Progenitor cell of endocrine pancreas (in vitro differentiated cells): ENCODE measurements at places on chromosomes 13 and 19. TPM values are rescaled to one million over a fixed set of nuclear protein-coding genes. Genes with fewer than 3 reads are reported as not detected.

Gene CYP4F11
- total RNA-seq: not detected in 2 replicates

Gene LRP3
- 50.1 and 51.2 TPM in 2 replicates for total RNA-seq

Gene GPI
- 147 and 150 TPM in 2 replicates for total RNA-seq

Gene URAD
- not detected in 2 replicates for total RNA-seq

Gene CKM
- total RNA-seq: not detected in 2 replicates

Gene MCF2L
- 82.6 and 90.0 TPM in 2 replicates for total RNA-seq

Gene ZNF708
- total RNA-seq: 35.1 and 38.5 TPM in 2 replicates

Gene CYP2A7
- total RNA-seq: not detected in 2 replicates

GRCh38 chr19:43799502-43800142, 2.6 kb downstream of the LYPD5 start:
- H3K27me3 ChIP-seq: peaks cover 90% of the 10 kb centered on the region
- H3K27ac ChIP-seq: no peak overlapping the region
- no peak for DNase-seq
- no peaks in the 10 kb centered on the region for H3K36me3 ChIP-seq
- peak overlapping the region; percentile 60 for H3K4me3 ChIP-seq

GRCh38 chr13:44542361-44542760, 33.8 kb downstream of the TSC22D1 start:
- H3K4me1 ChIP-seq: peaks cover 20% of the 10 kb centered on the region
- H3K36me3 ChIP-seq: peaks cover 8% of the 10 kb centered on the region
- H3K27ac ChIP-seq: no peak overlapping the region
- H3K4me3 ChIP-seq: no peak overlapping the region
- H3K27me3 ChIP-seq: no peaks in the 10 kb centered on the region

DNA sequence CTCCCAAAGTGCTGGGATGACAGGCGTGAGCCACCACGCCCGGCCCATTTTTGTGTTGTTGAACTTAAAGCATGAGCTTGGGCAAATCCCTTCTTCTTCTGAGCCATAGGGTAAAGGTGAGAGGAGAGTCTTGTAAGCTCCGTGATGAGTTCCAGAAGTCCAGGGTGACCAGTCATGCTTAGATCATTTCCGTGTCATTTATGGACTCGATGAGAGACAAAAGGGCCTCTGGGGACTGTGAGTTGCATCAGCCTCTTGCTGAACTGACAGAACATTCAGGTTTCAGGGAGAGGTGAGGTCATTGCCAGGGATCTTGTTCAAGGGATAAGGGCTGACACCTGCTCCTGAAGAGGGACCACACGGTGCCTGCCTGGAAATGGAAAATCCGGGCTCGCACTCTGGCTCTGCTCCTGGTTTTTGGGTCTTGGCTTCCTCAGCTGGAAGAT, 53.6 kb downstream of the GADD45B start:
- no peak overlapping the region for H3K27ac ChIP-seq
- H3K4me3 ChIP-seq: no peak overlapping the region
- H3K36me3 ChIP-seq: peaks cover 2% of the 10 kb centered on the region
- H3K27me3 ChIP-seq: no peaks in the 10 kb centered on the region
- DNase-seq: no peak

DNA sequence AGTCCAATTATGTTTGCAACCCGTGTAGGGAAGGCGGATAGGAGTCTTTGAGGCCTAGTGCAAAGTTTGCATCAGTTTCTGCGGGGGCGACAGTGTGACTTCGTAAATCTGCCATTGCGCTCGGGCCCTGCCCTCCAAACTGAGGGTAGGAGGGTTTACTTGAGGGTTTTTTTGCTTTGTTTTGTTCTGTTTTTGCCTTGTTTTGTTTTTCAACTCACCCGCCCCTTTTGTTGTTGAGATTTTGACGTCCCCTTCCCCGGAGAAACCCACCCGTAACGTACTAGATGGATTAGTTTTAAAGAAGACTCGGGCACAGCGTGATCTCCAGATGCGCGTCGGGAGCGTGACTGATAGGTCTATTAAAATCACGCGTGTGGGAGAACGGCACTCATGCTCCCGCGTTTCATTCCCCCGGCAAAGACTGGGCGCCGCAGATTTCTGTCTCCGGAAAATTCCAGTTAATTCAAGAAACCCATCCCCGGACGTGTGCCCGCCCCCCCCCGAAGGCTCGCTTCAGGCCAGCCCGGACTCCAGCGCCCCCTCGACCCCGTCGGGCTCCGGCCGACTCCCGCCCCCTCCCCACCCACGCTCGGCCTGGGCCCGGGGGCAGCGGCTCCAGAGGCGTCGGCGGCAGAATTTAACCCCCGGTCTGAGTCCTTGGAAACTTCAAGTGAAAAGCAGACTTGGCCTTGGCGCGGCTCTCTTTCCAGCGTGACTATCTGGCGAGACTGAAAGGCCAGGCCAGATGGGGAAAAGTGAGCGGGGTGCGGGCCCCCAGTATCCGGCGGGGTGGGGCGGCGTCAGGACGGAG, 5.0 kb downstream of the SOX1 start:
- H3K27ac ChIP-seq: peak overlapping the region; percentile 47
- peak overlapping the region; percentile 37 for H3K4me3 ChIP-seq
- peaks cover 1% of the 10 kb centered on the region for H3K4me1 ChIP-seq
- no peaks in the 10 kb centered on the region for H3K36me3 ChIP-seq
- H3K27me3 ChIP-seq: peaks cover 71% of the 10 kb centered on the region
- no peak for DNase-seq

- no peak overlapping the region for H3K27ac ChIP-seq
- no peak for DNase-seq
- peaks cover 69% of the 10 kb centered on the region for H3K36me3 ChIP-seq
- no peaks in the 10 kb centered on the region for H3K27me3 ChIP-seq
- no peak overlapping the region for H3K4me3 ChIP-seq
Measured at GRCh38 chr19:12194827-12195731, 32.2 kb downstream of the ZNF136 start.

DNA sequence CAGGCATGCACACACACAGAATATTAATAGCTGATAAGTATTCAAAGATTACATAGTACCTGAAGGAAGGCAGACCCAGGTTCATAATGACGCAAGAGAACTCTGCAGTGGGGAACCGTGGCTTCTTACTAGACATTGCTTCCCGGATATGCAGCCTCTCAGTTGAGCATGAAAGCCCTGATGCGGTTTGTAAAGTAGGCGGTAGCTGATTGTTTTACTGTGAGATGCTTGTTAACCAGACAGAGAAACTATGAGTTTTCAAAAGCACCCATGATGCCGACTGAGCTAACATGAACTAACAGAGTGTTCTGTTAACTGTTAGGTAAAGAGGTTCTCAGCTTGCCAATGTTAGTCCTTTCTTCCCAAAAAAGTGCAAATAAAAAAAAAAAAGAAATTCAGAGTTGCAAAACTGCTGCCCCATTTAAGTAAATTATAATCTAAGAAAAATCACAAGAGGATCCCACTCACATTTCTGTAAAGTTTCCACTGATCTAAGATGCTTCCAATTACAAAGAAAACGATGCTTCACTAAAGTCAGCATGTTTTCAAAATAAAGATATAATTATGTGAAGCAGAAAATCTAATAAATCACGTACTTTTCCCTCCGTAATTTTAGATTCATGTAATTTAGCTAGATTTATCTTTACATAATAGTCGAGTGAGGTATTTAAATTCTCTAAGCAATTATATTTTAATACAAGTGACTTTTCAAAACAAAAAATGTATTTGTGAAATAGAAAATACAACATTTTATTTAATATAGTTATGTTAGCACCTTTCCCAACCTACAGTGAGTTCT, 2.2 kb downstream of the FLT1 start:
- H3K27me3 ChIP-seq: peaks cover 85% of the 10 kb centered on the region
- no peak for DNase-seq
- no peaks in the 10 kb centered on the region for H3K36me3 ChIP-seq

- no peak for DNase-seq
- no peak overlapping the region for H3K4me3 ChIP-seq
- H3K36me3 ChIP-seq: no peaks in the 10 kb centered on the region
- peaks cover 2% of the 10 kb centered on the region for H3K4me1 ChIP-seq
- H3K27me3 ChIP-seq: peaks cover 50% of the 10 kb centered on the region
Measured at GRCh38 chr13:92873029-92873428, 353.6 kb upstream of the GPC6 start.

DNA sequence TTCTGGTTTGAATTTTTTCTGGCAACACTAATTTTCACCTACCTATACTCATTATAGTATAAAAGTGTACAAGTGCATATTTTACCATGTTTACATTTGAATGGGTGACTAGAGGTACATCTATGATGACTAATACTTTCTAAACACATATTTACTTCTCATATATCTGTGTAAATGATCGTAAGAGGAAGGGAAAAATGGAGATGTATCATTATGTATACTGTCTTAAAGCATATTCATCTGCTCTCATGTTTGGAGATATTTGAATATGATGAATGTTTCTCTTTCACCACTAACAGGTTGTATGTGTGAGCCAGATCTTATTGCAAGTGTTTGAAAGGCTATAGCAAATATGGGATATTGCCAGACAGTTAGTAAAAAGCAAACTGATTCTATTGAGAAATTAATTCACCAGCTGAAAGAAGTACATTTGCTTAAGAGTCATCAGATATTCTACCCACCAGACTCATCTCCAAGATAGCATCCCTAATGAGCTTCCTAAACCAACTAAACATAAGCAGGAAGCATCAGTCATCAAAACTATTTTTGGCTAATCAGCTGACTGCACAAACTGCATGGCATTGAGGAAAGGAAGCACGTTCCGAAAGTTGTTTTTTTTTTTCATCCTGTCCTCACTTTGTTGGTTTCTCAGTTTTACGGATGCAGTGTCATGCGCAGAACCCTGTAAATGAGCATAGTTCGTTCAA, 738.2 kb downstream of the GPC5 start:
- DNase-seq: no peak
- peaks cover 3% of the 10 kb centered on the region for H3K27me3 ChIP-seq
- H3K4me3 ChIP-seq: no peak overlapping the region
- H3K4me1 ChIP-seq: peaks cover 2% of the 10 kb centered on the region
- H3K27ac ChIP-seq: no peak overlapping the region
- no peaks in the 10 kb centered on the region for H3K36me3 ChIP-seq

DNA sequence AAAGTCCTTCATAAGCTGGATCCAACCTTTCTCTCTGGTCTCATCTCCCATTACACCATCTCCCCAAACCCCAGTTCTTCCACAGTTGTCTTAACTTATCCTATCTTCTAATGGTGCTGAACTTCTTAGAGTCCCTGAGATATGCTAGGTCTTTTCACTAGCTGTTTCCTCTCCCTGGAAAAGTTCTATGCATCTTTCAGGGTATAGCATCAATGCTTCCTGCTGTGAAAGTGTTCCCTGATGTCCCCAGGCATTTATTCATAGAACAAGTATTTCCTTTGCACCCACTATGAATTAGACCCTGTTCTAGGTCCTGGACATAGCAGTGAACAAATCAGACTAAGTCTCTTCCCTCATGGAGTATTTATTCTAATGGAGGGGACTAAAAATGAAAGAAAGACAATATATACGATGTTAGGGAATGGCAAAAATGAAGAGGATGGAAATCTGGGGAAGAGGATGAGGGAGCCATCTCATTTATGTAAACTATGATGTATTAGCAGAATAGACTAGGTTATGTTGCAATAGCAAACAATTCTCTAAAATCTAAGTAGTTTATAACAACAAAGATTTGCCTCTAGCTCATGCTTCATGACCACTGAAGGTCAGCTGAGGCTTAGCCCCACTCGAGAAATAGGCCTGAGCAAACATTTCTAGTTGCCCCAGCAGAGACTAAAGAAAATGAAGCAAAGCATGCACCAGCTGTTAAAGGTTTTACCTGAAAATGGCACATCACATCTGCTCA, 120.0 kb downstream of the CYSLTR2 start:
- no peaks in the 10 kb centered on the region for H3K27me3 ChIP-seq
- H3K4me3 ChIP-seq: no peak overlapping the region
- no peak for DNase-seq
- no peak overlapping the region for H3K27ac ChIP-seq
- peaks cover 3% of the 10 kb centered on the region for H3K36me3 ChIP-seq

DNA sequence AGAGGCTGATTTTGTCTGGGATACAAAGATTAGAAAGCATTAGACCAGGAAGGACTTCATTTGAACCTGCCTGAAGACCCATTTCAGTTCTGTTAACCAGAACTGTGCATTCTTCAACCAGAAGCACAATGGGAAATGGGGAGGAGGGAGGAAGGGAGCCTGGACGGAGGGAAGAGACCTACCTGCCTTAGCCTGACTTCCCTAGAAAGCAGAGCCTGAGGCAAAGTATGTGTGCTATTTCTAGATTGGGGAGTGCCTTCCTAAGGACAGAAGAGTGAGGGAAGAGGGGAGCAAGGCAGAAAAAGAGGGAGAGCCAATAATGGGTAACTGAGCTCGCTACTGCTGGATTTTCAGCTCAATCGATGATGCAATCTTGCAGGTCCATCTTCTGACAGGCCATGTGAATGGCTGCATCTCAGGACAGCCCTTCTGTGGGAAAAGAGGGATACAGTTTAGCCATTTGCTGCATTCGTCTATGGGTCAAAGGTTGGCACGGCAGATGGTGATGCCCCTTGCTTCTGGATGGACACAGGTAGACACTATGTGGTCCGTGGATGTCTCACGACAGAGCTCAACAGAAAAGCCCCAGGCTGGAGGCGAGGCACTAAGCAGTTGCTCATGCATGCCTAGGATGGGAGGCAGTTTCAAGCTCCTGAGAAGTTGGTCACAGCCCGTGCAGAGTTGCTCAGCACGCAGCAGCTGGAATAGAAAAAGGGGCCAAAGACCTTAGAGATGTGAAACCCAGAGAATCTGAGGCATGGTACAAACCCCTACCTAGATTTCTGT, 78.8 kb upstream of the UBL3 start:
- no peaks in the 10 kb centered on the region for H3K36me3 ChIP-seq
- H3K27me3 ChIP-seq: no peaks in the 10 kb centered on the region
- H3K4me1 ChIP-seq: peaks cover 20% of the 10 kb centered on the region
- H3K4me3 ChIP-seq: no peak overlapping the region

- no peak overlapping the region for H3K4me3 ChIP-seq
- H3K27ac ChIP-seq: no peak overlapping the region
- H3K36me3 ChIP-seq: no peaks in the 10 kb centered on the region
- peaks cover 23% of the 10 kb centered on the region for H3K27me3 ChIP-seq
- H3K4me1 ChIP-seq: no peaks in the 10 kb centered on the region
Measured at GRCh38 chr13:25421612-25422011, 49.8 kb downstream of the ATP8A2 start.

GRCh38 chr13:30509254-30510050, 43.7 kb upstream of the HMGB1 start:
- no peak for DNase-seq
- H3K27me3 ChIP-seq: no peaks in the 10 kb centered on the region
- H3K4me1 ChIP-seq: no peaks in the 10 kb centered on the region
- no peaks in the 10 kb centered on the region for H3K36me3 ChIP-seq
- H3K4me3 ChIP-seq: no peak overlapping the region

DNA sequence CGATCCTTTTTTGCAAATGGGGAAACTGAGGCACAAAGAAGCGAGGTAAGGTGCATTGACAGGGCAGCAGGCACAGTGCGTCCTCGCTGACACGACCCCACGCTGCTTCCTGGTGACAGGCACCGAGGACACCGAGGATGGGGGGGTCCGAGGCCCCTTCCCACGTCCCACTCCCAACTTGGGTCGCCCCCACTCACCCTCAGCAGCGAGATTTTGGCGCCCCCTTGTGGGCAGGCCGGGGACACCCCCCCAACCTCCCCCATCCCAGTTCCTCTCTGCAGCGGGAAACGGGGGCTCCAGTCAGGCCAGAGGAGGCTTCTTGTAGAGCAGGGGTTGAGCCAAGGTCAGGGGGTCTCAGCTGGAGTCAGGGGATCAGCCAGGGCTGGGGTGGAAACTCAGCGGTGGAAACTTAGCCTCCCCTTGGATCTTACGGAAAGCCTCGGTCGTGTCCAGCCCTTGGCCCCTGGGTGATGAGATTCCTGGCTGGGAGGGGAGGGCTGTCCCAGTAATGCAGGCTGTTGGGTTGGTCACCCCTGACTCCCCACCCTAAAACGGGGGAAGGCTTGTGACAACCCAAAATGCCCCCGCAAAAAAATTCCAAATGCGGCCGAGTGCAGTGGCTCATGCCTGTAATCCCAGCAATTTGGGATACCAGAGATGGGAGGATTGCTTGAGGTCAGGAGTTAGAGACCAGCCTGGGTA, 8.2 kb downstream of the SMIM24 start:
- H3K27me3 ChIP-seq: peaks cover 27% of the 10 kb centered on the region
- no peak overlapping the region for H3K27ac ChIP-seq
- H3K4me3 ChIP-seq: no peak overlapping the region
- no peak for DNase-seq
- peaks cover 3% of the 10 kb centered on the region for H3K4me1 ChIP-seq
